ENCODE measurements at places on chromosomes 3 and 15.

DNA sequence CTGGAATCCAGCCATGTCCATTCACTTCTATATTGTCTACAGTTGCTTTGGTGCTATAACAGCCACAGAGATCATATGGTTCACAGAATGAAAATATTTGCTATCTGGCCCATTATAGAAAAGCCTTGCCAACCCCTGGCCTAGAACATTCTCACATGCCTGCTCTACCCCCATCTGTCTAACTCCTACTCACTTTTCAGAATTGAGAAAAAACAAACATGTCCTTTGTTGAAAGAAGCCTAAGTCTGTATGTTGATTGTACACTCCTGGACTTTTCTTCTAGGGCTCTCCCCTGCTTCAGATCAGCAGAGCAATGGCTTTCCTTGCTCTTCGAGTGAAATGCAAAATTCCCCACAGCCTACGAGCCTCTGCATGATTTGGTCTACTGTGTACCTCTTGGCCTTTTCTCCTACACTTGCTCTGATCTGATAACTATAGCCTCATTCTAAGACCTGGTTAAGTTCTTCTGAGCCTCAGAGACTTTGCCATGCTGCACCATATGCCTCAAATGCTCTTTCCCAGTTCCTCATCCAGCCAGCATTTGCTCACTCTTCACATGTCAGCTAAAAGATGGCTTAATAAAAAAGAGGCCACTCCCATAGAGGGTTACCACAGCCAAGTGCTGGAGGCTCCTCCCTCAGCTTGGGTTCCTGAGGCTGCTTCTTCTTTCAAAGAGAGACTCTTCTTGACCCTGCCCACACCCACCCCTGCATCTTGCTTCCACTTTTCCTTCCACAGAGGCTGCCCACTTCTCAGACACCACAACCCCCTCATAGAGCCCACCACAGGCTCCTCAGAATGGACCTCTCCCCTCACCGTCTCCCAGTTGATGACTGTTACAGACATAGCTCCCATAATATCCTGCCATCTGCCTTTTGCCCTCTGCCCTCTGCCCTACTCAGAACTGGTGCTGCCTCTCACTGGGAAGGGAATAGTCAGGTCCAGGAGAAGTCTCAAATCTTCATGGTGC, 22.9 kb upstream of the DCLK3 start:
- no peak for DNase-seq

DNA sequence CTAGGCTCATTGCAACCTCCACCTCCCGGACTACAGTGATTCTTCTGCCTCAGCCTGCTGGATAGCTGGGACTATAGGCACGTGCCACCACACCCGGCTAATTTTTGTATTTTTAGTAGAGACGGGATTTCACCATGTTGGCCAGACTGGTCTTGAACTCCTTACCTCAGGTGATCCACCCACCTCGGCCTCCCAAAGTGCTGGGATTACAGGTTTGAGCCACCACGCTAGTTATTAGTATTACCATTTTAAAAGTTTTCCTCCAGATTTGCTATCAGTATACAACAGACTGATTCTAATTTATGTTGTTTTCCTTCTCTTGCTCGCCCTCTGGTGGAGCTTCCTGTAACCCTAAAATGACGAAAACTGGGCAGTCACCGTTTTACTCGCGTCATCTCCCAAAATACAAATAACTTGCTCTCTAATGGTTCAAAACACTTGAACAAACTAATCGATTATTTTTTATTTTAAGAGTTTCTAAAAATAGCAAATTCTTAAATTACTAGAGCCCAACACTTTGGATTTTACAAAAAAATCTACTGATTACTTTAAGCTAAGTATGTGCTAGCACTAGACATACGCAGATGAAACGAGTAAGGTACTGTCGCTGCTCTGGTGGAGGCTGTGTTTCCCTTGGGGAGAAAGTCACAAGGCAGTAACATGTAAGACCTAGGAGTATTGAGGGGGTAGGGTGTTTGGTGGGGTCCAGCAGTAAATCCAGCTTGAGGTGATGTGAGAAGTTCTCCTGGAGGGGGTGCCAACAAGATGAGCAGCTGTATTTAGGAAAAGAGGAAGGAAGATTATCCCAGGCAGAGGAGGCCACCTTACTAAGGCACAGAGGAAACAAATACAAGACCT, 203.3 kb downstream of the MBNL1 start:
- DNase-seq: peak; percentile 20

GRCh38 chr3:63977893-63978292, 45.4 kb downstream of the PSMD6 start:
- DNase-seq: no peak

DNA sequence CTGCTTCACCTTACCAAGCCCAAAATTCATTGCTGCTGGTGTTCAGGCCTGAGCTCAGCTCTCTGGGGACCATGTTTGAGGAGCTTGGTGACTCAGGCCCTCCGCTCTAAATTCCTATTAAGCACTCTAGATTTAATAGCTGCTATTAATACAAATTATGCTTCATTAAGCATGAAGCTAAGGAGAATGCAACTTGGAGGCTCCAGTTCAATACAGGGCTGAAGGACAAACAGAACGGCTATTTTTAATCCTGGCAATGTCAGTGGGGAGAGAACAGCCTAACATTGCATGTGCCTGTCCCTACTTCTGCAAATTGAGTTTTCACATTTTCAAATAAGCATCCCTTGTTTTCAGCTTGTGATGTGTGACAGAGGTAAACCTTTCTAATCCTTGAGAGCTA, 80.1 kb upstream of the TRIM42 start:
- no peak for DNase-seq

GRCh38 chr15:99068186-99068585, 36.7 kb upstream of the SYNM start:
- no peak for DNase-seq

GRCh38 chr3:119409844-119410243, 53.6 kb downstream of the TMEM39A start:
- DNase-seq: no peak

DNA sequence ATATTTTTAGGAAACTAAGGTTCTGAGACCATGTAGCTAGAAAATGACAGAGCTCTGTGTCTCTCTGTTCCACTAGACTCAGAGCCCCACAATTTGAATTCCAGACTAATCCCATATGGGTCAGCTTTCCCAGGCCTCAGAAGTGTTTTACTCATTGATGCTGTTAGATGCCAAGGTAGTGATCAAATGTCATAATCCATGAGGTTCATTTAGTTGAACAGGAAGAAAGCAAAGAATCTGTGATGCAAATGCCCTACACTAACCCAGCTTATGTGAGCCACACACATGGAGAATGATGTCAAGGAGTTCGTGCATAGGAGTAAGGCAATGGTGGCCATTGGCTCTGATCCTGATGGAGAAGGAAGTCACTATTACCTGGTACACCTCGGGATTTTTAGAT, 363.4 kb upstream of the RARB start:
- DNase-seq: no peak

- DNase-seq: no peak
Measured at GRCh38 chr15:82611348-82611747, 35.8 kb downstream of the CPEB1 start.

GRCh38 chr3:169754711-169755110, 10.1 kb downstream of the TERC start:
- DNase-seq: no peak

- no peak for DNase-seq
Measured at GRCh38 chr15:90481023-90481422, 48.7 kb upstream of the CRTC3 start.

DNA sequence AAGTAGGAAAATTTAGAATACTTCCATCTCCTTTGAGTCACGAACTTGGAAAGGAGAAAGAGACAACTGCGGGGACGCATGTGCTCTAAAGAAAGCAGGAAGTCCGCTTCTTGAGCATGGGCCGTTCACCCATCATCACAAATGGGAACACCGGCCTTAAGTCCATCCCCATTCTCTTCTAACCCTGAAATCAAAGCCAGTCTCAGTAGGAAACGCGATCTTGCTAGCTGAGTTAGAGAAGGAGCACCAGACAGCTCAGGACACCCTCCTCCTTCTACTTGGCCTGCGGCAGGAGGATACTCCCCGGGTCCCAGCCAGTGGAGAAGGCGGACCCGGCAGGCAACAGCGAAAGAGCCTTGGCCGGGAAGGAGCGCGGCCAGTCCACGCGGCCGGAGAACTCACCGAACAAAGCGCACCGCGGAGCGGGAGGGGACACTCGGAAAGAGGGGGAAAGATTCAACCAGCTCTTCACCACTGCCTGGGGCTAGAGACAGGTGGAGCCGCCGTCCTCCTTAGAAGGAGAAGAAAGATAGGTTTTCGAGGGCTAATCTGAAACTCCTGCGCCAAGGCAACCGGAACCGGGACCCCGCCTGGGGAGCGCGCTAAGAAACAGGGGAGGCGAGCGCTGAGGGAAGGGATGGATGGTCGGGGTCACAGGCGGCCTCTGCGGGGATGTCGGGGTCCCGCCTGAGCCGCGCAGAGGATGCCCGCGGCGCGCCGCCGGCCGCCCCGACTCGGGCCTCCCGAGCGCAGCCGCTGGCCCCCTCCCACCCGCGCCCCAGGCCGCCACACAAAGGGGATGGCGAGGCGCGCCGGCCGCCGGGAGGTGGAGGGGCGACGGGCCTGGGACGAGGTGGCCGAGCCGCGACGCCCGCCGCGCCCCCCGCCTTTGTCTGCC, 818 bp downstream of the SLC4A7 start:
- peak; percentile 38 for DNase-seq

DNA sequence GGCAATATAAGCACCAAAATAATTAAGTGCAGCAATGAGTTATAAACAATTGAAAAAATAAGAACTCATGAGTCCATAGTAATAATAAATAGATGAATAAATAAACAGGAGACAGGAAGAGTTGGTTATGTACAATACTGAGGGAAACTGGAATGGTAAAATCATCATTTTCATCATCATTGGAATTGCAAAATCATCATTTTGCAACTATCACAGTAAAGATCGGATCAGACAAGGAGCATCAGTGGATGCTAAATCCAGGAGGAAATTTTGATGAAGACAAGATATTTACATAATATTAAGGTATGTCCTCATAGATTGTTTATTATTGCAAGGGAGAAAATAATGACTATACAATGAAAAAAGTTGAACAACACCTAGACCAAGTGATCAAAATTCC, 38.8 kb upstream of the ACAN start:
- DNase-seq: no peak

GRCh38 chr3:61960976-61961375, 399.6 kb downstream of the PTPRG start:
- no peak for DNase-seq
